ENCODE measurements at places on chromosomes 11 and 22.
A peak's percentile ranks its signal among the peaks of the same experiment; 100 is the strongest.

- no peak for DNase-seq
Measured at GRCh38 chr11:94568200-94568599, 1.0 kb downstream of the PIWIL4 start.

DNA sequence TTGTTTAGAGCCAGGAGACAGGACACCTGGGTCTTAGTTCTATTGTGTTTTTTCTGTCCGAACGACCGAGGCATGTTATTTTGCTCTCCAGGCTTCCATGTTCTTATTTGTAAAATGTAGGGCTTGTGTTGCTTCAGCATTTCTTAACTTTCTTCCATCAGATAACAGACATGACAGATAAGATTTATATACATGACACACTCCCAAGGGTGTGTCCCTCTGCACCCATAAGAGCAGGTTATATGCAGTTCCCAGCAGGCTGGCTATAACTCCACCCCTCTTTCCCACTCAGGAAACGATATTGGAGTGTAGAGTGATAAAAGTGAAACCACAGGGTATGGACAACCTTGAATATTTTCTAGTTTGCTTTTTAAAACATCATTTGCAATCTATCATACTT is 65.8 kb downstream of the APIP start:
- no peak for DNase-seq

- no peak for DNase-seq
Measured at GRCh38 chr22:27111796-27112672, 454.6 kb downstream of the MIAT start.

DNA sequence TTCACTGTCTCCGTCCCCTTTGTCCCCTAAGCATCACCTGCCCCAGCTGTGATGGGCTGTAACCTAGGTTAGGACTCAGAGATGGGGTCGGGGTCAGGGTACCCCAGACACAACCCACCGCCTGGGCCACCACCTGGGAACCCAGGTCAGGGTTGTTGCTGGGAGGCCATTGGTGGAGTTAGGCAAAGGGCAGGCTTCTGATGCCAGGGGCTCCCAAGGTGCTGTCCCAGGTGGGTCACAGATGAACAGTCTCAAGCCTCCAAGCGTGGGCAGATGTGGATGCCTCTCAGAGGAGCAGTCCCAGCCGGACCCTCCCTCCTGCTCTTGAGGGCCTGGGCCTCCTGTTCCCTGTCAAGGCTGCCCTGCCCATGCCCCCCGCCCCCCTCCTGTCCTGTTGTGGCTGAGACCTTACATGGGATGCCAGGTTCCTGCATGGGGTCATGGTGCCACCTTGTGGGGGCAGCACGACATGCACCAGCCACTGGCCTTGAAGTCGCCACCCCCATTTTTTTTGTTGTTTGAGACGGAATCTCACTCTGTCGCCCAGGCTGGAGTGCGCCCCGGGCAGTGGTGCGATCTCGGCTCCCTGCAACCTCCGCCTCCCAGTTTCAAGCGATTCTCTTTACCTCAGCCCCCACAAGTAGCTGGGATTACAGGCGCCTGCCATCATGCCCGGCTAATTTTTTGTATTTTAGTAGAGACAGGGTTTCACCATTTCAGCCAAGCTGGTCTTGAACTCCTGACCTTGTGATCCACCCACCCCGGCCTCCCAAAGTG is 12.1 kb downstream of the GATD1 start:
- DNase-seq = peak; percentile 36

- no peak for DNase-seq
Measured at GRCh38 chr11:115643549-115644270, 139.5 kb upstream of the CADM1 start.

GRCh38 chr22:38455530-38456271 is 702 bp upstream of the KCNJ4 start:
- DNase-seq = peak; percentile 26

GRCh38 chr11:126627421-126627820 is 271.9 kb downstream of the ST3GAL4 start:
- no peak for DNase-seq

DNA sequence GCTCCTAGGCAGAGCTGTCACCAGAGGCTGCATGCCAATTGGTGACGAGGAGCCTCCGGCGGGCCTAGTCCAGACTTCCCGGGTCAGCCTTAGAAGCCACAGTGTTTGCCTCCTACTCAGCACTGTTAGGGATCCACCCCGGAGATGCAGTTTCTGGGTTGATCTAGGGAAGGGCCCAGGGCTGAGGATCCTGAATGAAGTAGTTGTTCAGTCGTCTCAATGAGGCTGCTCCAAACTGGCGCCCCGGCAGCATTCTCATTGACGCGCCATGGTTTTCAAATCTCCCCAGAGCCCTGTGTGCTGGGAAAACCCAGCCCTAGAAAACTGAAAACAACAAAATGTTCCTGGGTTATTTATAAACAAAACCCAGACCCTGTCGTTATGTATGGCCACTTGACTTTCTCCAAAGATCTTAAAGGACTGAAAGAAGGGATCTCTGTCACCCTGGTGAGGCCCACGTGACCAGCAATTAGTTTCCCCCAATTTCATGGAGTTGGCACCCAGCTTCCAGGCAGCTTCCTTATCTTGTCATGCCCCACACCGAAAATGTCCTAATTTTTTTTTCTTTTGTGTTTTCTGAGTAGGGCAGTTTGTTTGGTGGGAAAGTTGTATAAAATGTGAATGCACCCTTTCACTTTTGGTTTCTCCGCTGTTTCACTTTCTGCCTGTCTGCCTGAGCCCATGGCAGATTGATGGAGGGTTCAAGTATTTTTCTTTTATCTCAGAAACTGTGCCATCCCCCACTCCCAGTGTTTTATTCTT is 2.0 kb upstream of the EHD1 start:
- DNase-seq = no peak

GRCh38 chr22:39806109-39806508 is 87.5 kb downstream of the ENTHD1 start:
- no peak for DNase-seq

DNA sequence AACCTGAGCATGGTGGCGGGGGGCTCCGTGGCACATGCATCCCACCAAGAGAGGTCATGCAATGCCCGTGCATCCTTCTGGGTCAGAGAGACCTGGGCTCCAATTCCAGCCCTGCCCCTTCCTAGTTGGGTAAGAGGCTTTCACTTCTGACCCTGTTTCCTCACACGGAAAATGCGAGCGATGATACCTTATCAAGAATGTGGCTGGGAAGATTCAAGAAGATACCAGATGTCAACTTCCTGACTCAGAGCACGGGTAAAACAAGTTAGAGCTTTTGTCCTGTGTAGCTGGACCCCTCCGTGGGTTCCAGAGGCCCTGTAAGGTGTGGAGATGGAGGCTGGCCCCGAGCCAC is 8.7 kb upstream of the DGKZ start:
- DNase-seq = no peak

- no peak for DNase-seq
Measured at GRCh38 chr11:4466871-4467442, 15.5 kb upstream of the OR52K1 start.

DNA sequence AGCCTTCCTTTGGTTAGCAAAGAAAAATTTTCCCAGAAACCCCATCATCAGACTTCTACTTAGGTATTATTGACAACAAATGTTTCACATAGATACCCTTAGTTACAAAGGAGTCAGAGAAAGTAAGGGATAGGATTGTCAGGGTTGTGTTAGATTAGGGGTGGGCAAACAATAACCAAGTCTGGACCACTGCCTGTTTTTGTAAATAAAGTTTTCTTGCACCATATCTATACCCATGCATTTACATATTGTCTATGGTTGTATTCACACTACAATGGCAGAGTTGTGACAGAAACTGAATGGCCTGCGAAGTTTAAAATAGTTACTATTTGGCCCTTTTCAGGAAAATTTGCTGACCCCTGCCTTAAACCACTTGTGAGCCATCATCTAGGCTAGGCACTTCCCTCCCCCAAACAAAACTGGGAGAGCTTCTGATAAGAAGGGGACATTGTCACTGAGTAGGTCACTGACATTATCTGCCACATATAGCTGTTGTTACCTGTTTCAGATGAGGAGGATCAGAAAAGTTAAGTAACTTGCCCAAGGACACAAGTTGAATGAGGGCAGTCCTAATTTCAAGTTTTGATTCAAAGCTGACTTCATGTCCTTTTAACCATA is 40.7 kb upstream of the TMEM135 start:
- no peak for DNase-seq

Measured in fibroblast of skin of abdomen (primary cell).